Tibial nerve (tissue), 4 donors: ENCODE measurements at places on chromosomes 2 and 18.

DNA sequence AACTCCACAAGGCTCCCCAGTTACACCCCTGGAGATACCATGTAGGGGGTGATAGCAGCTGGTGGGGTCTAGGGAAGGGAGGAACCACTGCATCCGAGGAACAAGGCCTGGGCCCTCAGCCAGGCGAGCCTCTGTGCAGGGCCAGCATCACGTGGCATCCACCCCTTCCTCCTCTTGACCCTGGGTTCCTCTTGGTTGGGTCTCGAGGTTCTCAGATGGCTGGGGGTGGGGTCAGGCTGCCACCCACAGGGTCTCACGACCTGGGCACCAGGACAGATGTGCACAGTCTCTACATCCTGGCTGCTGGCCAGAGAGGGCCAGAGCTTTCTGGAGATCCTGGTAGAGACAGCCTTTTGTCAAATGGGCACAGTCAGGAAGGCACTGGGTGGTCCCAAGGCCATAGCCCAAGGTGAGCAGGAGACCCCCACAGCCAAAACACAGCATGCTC lies 10.4 kb downstream of the HS6ST1 start:
- peak; percentile 13 for DNase-seq

DNA sequence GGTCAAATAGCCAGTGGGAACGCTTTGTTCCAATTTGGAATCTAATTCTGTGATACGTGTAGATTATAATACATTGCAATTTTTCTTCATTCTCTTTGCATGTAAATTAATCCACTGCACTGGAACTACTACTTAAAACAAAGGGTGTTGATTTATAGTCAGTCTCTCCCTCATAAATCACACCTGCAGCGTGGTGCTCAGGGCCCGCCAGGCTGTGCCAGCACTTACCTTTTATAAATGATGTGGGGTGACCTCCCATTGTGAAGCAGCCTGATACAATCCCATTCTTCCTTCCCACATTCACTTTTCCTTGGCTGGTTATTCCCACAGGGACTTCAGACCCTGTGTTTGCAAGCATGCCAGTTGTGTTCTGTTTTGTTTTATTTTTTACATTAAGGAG lies 302.3 kb upstream of the ID2 start:
- DNase-seq = no peak

- DNase-seq = no peak
These were observed 383.7 kb upstream of the SLC14A2 start for GRCh38 chr18:45231617-45232016.

DNA sequence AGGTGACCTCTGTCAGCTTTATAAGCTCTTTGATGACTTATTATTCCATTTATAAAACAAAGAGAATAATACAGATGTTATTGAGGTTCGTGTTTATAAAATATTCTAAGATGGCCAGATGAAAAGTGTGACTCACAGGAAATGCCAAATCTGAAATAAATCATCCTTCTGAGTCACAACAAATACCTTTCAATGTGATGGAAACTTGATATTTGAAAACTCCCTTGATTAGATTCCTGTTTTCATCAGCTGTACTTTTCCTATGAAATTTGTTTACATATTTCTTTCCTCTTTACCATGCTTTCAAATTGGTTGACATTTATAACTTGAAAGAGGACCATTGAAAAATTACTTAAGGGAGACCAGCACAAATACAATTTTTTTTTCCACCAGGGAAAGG lies 30.6 kb upstream of the PPP1R1C start:
- DNase-seq = no peak

DNA sequence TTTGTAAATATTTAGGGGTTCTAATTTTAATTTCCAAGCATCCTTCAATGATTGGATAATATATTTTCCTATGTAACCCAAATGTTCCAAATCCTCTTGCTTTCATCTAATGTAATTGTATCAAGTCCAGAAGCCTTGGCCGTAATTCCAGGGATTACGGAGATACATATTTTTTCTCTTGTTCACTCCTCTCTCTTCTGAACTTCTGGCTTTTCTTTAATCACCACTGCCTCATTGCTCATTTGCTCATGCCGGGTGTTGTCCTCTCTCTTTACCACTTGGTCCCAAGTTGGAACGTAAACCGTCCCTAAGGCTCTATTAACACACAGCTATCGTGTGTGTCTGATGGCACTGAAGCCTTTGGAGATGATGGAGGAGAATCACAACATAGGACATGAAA lies 188.7 kb upstream of the COL3A1 start:
- DNase-seq = peak; percentile 32

DNA sequence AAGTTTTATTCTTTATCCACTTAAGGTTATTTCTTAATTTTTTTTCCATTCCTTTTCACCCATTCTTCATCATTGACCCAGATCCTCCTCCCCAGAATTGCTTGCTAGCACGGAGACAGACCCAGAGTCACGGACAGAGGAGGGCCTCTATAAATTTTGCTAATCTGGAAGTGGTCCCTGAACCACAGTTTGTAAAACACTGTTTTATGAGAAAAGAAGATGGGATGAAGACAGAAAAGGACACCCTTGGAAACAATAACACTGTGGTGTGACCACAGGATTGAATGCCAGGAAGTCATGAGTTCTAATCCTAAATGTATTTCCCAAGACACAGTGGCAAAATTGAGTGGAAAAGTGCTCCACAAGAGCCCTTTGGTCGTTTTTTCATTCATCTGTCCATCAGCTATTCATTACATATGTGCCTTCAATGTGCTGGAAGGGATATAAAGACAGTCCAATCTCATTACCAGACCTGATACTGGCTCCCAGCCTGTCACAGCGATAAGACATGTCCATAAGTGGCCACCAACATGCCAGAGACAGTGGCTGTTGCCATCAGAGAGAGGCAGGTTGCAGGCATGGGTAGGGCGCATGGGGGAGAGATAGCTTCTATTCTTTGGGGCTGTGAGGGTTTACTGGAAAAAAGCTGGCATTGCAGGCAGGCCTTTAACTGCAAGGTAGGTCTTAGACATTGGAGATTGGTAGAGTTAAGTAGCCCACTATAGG lies 175.2 kb upstream of the ALPP start:
- no peak for DNase-seq
